ENCODE measurements at places on chromosomes 2 and 18. TPM values are rescaled to one million over a fixed set of nuclear protein-coding genes. Genes with fewer than 3 reads are reported as not detected.

DNA sequence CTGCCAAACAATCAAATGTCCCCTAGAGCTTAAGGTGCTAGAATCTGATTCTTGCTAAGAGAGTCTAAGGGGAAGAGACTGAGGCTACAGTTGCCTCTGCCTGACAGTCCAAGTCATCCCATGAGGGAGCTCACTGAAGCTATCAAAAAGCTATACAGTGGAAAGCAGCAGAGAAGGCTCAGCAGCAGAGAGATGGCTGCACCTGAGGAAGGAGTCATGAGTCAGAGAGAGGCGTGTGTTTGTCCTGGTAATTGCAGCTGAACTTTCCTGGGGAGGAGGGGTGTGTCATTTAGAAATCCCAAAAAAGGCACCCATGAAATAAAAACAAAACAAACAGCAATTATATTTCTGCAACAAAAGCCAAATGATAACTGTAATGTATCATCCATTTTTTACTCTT lies 305.2 kb upstream of the UBE2E3 start:
- no peak for DNase-seq

- DNase-seq: no peak
Measured at GRCh38 chr2:98608962-98609604, 694 bp downstream of the UNC50 start.

GRCh38 chr18:46184727-46185126 lies 80.5 kb downstream of the HAUS1 start:
- DNase-seq: no peak

Gene PSTPIP2
- total RNA-seq: 21.6 TPM

Gene ARID5A
- 61.7 TPM for total RNA-seq

GRCh38 chr2:218245214-218245613 lies 15.6 kb upstream of the GPBAR1 start:
- no peak for DNase-seq

DNA sequence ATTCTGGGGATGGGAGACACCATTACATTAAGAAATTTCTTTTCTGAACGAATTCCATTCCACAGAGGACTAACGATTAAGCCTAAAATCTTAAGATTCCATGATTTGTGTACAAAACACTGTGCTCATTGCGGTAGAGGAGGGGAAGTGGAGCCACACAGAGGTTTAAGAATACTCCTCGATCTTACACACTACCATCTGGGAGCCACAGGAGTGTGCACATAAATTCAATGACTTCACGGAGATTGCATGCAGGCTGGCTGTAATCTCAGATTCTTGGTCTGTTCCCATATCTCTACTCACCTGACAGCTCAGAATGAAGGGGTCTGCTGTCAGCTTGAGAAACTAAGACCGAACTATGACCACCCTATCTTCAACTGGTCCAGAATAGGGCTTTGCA lies 762 bp downstream of the VPS4B start:
- DNase-seq: no peak

DNA sequence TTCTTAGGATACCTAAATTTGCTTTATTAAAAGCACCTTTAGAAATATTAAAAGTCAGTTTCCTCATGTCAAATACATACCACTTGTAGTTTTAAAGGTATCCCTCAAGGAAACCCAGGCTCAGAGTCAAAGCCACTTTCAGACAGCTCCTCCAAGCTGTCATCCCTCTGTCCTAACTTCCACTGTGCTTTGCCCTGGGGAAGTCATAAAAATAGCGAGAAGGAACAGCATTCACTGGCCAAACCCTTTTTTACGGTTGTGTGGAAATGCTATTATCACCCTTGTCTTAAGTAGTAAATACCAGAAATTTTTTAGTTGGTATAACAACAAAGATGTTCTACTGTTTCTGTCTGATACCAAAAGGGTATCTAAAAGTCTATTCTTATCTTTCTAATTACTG lies 680.5 kb downstream of the ZEB2 start:
- no peak for DNase-seq

All from activated naive CD8-positive, alpha-beta T cell treated with anti-CD3 and anti-CD28 coated beads for 36 hours (primary cell).